HFF-Myc (cell line): ENCODE measurements at places on chromosomes 4 and X.

DNA sequence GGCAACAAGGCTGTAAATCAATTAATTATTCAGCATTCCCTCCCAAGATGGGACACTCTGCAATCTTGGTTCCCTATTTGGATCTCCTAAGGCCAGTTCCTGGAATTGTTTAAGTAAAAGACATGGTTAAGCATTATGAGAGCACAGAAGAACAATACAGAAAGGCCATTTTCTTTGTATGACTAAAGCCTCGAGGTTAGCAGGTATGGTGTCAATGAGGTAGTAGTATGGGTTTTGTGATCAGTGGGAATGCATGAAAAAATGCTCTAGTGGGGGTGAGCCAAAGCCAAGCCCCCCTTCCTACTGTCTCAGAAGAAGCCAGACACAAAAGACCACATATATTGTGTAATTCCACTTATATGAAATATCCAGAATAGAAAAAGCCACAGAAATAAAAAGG, 61.7 kb upstream of the S100G start:
- no peak for DNase-seq

DNA sequence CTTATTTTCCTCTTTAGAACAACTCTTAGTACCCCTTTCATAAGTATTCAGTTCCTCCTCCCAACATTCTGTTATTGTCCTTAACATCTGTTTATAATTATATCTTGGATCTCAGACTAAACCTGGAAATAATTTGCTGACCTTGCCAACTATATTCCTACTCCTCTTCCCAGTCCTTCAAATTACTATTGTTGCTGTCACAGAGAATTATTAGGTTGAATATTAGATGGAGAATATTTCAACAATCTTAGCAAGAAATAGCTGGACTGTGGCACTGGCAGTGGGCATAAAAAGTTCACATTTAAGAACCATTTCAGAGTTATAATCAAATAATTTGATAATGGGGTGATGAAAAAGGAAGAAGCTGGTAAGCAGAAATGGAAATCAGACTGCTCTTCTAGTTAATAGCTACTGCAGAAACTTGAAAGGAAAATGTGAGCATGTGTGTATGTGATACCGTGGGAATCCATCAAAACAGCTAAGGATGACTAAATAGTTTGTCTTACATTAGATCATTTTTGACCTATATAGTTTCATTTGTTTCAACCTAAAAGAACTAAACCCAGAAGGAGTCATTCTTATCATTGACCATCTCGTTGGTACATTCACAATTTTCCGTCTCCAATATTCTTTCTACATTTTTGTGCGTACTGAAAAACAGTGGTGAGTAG, 43.3 kb upstream of the PRDM8 start:
- DNase-seq: no peak

GRCh38 chr4:11081006-11081405, 347.7 kb downstream of the HS3ST1 start:
- no peak for DNase-seq

DNA sequence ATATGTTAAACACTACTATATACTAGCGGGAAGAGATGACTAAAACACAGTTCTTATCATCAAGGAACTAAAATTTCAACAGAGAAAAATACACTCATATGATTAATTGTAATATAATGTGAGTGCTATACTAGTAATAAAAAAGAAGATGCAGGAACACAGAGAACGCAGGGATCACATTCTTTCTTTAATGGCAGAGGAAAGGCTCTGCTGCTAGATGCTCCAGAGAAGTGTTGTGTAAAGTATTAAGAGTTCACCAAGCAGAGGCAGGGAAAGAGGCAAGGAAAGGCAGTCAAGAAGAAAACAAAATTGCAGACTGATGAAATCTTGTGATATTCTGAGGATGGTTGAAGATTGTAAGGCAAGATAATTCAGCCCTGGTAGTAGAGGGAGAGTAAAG, 394.7 kb downstream of the PDGFC start:
- no peak for DNase-seq

- no peak for DNase-seq
Observed at GRCh38 chr4:88448889-88449288, 8.0 kb upstream of the HERC5 start.

- DNase-seq: no peak
Observed at GRCh38 chrX:119189595-119189994, 46.5 kb upstream of the PGRMC1 start.
